ENCODE measurements at places on chromosomes 1 and 21. TPM values are rescaled to one million over a fixed set of nuclear protein-coding genes. Genes with fewer than 3 reads are reported as not detected.

The S100A7 gene
- not detected for polyA plus RNA-seq

The GBP1 gene
- polyA plus RNA-seq: 10.1 TPM

The VTCN1 gene
- 0.22 TPM for polyA plus RNA-seq

- DNase-seq: no peak
Observed at GRCh38 chr1:179169616-179170467, 59.6 kb downstream of the ABL2 start.

DNA sequence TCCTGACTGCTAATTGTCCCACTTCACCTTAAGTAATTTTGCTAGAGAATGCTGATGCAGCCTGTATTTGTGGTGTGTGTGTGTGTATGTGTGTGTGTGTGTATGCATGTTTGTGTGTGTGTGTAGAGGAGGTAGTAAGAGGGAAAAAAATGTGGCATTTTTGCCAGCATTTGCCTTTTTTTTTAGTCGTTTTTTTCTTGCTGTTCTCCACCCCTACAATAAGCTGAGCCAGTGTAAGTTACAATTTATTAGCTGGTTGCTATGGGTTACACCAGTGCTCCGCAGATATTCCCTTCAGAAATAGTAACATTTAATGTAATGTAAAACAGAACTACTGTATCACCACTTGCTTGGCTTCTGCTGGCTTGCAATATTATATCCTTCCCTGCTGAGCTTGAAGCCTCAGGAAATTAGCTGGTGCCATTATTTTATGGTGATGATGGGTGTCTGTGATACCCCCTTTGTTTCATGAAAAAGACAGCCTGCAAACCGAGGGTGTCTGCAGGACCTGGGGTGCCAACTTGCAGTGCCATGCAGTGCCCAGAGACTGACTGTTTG is 23.4 kb upstream of the IGSF3 start:
- DNase-seq: no peak

Data from hindlimb muscle (tissue), 1 donor.